ENCODE measurements at places on chromosomes 12 and 14.

GRCh38 chr14:91727121-91727520 lies 4.8 kb downstream of the CATSPERB start:
- DNase-seq: no peak

DNA sequence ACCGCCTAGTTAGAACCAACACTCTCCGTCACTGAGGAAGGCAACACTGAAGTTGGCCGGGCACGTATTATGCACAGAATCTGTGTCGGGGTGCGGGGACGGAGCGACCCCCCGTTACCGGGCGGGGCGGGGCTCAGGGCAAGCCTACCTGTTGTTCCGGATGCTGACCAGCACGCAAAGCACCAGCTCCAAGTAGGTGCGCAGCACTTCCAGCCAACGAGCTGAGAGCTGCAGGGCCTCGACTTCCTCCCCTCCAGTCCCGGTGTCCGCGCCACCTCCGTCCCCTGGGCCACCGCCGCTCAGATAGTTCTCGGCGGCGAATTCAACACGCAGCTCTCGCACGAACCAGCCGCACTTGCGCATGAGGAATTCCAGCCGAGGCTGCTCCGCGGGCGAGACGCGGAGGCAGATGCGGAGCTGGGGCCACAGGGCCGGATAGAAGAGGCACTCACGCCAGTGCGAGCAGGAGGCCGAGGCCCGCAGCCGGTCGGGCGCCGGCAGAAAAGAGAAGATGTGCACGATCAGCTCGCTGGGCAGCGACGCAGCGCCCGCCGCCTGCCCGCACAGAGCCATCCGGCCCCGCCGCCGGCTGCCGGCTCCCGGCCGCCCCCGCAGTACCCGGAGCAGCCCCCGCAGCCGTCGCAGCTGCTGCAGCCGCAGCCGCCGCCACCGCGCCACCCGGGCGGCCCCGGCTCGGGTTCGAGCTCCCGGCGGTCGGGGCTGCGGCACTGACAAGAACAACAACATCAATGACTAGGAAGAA lies 636 bp downstream of the FBXO33 start:
- DNase-seq: no peak

- no peak for DNase-seq
Observed at GRCh38 chr12:67915335-67915851, 73.9 kb upstream of the IFNG-AS1 start.

- no peak for DNase-seq
Observed at GRCh38 chr14:69651664-69652063, 40.3 kb downstream of the SUSD6 start.

DNA sequence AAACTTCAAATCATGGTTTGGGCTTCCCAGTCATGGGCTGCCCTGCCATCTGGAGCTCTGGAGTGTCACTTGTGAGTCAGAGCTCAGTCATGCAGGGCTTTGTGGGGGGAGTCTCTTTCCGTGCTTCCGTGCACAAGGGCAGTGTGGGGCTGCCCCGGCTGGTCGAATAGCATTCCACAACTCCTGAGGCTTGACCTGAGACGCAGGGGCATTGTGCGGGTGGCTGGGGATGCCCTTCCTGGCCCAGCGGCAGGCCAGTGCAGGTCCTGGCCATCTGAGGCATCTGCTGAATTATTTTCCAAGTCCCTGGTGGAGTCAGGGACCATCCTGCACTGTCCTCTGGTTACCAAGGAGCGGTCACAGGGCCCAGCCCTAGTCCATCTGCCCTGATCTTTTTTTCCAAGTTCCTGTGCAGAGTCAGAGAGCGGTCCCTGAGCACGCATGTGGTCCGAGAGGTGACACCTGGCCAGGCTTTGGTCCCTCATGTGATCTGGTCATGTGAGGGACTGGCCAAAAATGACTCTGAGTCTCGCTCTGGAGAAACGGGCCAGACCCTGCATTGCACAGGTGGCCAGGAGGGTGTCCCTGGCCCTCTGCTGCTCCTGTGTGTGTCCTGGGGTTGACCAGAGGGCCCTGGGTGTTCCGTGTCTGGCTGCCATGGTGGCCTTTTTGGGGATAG lies 167.0 kb upstream of the ALG10B start:
- no peak for DNase-seq

GRCh38 chr12:118827606-118828005 lies 153.7 kb upstream of the SRRM4 start:
- no peak for DNase-seq

- DNase-seq: no peak
Observed at GRCh38 chr14:51205486-51205885, 34.6 kb upstream of the TMX1 start.

GRCh38 chr12:34107781-34108404 lies 85.6 kb downstream of the ALG10 start:
- no peak for DNase-seq

DNA sequence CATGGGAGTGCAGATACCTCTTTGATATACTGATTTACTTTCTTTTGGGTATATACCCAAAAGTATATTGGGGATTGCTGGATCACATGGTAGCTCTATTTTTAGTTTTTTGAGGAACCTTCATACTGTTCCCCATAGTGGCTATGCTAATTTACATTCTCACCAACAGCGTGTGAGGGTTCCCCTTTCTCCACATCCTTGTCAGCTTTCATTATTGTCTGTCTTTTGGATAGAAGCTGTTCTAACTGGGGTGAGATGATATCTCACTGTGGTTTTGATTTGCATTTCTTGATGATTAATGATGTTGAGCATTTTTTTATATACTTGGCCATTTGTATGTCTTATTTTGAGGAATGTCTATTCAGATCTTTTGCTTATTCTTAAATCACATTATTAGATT lies 44.1 kb upstream of the JDP2 start:
- no peak for DNase-seq

DNA sequence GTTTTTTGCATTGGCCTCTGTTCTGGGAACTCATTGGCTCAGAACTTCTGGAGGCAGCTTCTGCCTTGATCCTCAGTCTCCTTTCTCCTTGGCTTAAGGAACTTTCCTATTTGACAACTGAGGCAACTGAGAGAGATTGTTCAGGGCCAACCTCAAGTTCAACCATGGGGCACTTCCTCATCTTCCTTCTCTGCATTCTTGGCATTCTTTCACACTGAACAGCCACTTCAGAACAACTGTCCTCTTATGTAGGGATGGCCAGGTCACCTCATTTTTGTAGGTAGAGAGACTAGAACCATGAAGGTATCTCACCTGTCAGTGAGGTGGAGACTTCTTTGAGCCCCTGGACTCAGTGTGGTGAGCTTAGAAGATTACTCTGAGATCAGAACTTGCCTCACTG lies 63.0 kb upstream of the NRXN3 start:
- DNase-seq: no peak

DNA sequence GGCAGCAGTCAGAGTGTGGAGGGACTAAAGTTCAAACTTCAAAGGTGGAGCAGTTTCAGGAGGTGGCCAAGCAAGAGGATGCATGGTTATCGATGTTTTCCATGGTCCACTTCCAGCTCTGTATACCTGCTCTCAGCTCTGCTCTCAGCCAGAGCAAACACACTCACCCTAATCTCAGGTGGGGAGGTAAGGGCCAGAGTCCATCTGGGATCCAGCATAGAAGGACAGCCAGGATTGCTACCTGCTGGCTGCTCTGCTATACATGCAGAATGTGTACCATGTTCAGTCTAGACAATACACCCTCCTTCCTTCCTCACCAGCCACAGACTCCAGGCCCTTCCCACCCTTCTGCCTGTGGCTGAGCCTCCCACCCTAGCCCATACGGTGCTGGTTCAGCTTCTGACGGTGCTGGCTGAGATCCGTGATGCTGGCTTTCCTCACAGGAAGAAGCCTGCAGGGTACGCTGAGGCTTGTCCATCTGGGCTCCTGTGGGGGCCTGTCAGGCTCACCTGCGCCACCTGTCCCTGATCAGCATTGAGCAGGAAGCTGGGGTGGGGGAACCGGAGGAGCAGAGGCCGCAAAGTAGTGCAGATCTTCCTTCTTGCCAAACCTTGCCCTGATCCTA lies 2.4 kb downstream of the CBLN3 start:
- no peak for DNase-seq

- DNase-seq: no peak
Observed at GRCh38 chr12:48678551-48679185, 3.4 kb downstream of the KANSL2 start.

GRCh38 chr14:60094306-60094897 lies 2.7 kb downstream of the PCNX4 start:
- DNase-seq: no peak

DNA sequence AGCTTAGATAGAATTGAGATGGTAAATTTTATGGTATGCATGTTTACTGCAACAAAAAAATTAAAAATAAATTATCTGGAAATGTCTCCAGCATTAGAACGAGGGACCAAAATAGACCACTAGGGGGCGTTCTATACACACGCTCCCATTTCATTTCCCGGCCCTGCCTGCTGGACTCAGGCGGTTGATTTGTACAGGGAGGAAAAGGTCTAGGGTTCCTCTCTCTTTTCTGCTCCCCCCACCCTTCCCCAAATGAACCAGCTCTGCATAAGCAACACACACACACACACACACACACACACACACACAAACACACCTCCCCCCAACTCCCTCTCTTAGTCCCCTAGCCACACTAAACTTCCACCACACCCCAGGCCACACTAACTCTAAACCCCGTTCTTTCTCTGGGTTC lies 7.8 kb upstream of the DTX1 start:
- DNase-seq: peak; percentile 38

GRCh38 chr14:84882830-84883229 lies 647.1 kb upstream of the FLRT2 start:
- DNase-seq: no peak

- DNase-seq: no peak
Observed at GRCh38 chr14:31716208-31716607, 155.0 kb downstream of the NUBPL start.

DNA sequence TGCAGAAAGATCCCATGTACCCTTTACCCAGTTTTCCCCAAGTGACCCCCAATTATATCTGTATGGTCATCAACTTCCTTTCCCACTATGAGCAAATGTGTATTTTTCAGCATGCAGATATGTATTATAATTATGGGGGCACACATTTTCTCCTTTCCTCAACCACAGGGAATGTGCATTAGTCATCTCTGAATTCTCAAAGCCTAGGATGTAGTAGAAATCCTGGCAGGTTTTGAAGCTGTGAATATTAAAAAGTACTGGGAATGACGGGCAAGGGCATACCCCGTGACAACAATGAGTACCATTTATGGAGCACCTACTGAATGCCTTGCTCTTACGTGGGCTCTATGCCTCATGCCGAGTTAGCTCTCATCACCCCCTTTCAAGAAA lies 71.5 kb downstream of the VWF start:
- no peak for DNase-seq

- DNase-seq: no peak
Observed at GRCh38 chr12:122790393-122791075, 16.2 kb downstream of the CCDC62 start.

- no peak for DNase-seq
Observed at GRCh38 chr12:57895389-57896114, 45.8 kb upstream of the ATP23 start.

DNA sequence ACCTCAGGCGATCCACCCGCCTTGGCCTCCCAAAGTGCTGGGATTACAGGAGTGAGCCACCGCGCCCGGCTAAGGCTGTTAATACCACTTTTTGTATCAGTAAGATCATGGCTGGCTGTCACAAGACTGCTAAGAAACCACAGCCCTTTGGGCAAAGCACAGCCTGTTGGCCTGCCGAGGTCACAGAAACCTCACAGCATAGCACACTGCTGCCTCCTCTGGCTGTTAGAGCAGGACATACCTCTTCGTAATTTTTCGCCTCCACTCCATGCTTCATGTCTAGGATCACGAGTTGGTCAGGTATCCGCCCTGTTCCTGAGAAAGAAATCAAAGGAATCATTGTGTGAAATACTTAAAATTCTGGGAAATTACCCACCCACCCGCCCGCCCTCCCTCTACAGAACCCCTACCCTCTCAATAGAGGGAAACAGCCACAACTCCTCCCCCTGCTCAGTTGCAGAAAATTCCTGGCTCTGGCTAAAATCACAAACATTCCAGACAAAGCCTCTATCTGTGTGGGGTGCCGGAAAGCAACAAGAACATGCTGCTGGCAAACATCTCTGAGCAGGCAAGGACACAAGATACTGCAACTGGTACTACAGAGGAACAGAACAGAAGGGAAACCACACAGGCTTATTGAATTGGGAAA lies 20.7 kb upstream of the NEK9 start:
- peak; percentile 90 for DNase-seq

DNA sequence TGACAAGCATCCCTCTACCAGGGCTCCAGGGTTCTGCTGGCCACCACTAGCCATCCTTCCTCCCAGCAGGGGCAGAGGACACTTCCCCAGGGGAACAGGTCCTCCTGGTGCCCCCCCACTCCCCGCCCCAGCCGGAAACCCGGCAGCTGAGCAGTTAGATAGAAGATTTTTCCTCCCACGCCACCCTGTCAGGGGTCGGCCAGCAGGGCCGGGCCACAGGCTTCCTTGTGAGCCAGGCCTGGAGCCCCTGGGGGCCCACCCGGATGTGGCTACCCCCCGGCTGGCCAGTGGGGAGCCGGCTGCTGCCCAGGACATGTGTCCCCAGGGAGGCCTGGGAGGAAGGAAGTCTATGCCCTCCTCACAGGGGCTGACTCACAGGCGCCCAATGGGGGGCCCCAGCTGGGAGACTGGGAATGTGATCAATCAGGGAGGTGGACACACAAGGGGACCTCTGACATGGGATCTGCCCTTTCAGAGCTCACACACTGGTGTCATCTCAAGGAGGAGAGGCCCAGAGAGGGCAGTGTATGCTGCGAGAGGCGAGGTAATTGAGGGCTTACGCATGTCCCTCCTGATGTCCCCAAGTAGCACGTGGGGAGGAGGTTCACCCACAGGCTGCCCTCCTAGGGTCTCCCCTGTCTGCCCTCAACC lies 4.2 kb downstream of the SH2B3 start:
- DNase-seq: peak; percentile 39

GRCh38 chr12:122366685-122367475 lies 55.6 kb downstream of the CLIP1 start:
- no peak for DNase-seq

GRCh38 chr12:89492883-89493282 lies 31.7 kb downstream of the GALNT4 start:
- no peak for DNase-seq

GRCh38 chr12:110266381-110266960 lies 14.6 kb upstream of the ATP2A2 start:
- no peak for DNase-seq

DNA sequence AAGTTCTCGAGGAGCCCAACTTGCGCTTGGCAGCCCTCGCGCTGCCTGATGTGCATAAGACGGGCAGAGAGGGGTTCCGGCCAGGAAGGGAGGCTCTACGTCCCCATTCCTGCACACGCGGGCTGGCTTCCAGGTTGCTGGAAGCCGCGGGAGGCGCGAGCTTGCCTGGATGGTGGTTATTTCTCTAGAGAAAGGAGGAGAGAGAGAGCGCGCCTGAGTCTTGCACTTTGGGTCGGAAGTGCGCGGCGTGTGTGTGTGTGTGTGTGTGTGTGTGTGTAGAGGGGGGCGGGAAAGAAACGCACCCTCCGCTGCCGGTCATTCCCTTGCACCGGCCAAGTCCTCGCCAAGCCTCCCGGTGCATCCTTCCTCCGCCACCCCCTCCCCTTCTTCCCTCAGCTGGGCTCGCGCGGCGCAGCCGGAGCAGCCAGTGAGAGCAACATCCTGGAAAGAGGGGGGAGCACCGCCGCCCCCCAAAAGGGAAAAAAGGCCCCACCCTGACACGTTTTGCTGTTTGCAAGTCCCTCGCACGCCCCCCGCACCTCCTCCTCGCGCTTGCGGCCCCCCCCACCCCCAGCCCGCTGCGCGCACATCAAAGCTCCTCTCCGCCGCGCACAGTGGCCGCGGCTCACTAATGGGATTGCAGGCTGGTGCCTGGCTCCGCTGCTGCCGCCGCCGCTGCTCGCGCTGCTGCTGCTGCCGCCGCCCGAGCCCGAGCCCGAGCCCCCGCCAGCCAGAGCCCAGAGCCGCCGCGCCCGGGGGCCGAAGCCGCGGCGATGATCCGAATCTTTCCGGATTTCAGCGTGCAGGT lies 4.4 kb upstream of the NPAS3 start:
- DNase-seq: peak; percentile 83

GRCh38 chr12:117580718-117581062 lies 219.3 kb upstream of the NOS1 start:
- no peak for DNase-seq
